Activated CD4-positive, alpha-beta memory T cell treated with anti-CD3 and anti-CD28 coated beads for 36 hours (primary cell): ENCODE measurements at places on chromosomes 5 and 9. TPM values are rescaled to one million over a fixed set of nuclear protein-coding genes. Genes with fewer than 3 reads are reported as not detected.

DNA sequence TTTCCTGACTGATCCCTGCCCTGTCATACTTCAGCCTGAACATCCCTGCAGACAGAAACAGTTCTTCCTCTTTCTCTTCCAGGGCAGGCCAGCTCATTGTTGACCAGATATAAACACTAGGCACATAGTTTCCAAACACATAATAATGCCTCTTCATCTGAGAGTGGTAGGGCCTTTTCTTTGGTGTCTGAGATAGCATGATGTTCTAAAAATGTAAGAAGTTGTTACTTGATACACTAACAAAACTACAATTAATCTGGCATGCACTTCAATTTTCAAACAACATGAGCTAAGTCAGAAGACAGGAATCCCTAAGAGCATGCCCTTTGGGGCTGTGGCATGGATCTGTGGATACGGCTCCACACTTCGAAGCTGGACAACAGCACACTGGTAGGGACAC lies 246.6 kb downstream of the SPOCK1 start:
- peaks cover 3% of the 10 kb centered on the region for H3K27me3 ChIP-seq
- DNase-seq: no peak
- no peaks in the 10 kb centered on the region for H3K36me3 ChIP-seq
- H3K4me3 ChIP-seq: no peak overlapping the region
- H3K27ac ChIP-seq: no peak overlapping the region
- no peaks in the 10 kb centered on the region for H3K4me1 ChIP-seq

DNA sequence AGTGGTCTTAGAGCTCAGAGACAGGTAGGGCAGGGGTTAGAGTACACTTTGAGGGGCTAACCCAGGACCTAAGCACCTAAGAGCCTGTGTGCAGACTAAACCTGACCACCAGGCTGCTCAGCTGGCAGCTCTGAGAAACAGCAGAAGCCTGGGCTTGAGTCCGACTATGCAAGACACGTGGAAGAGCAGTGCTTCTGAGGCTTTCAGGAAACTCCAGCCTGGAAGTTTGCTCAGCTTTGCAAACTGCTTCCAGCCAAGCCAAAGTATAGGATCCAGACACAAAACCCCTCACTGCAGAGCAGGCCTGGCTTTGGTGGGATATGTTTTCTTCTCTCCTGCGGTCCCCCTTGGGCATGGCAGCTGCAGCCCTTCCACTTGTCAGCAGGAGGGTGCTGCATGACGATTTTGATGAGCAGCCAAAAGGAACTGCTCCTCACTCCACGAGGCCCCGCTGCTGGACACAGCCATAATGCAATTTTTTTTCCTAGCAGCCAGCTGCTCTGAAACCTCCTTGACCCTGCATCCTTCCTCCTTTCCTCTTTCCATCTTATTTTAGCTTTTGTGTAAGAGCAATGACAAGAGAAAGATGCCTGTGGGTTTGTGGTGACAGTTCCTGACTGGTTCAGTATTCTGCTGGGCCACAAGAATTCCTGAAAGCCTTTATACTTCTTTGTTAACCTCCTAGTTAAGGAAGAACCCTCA lies 123.1 kb downstream of the LIFR start:
- no peaks in the 10 kb centered on the region for H3K4me1 ChIP-seq
- H3K36me3 ChIP-seq: no peaks in the 10 kb centered on the region
- no peak for DNase-seq
- no peak overlapping the region for H3K4me3 ChIP-seq

- no peak for DNase-seq
- no peaks in the 10 kb centered on the region for H3K4me1 ChIP-seq
- no peak overlapping the region for H3K4me3 ChIP-seq
- no peak overlapping the region for H3K27ac ChIP-seq
- no peaks in the 10 kb centered on the region for H3K36me3 ChIP-seq
- H3K27me3 ChIP-seq: no peaks in the 10 kb centered on the region
Observed at GRCh38 chr5:33715661-33716060, 176.1 kb downstream of the ADAMTS12 start.

- H3K4me3 ChIP-seq: no peak overlapping the region
- H3K4me1 ChIP-seq: no peaks in the 10 kb centered on the region
- peaks cover 24% of the 10 kb centered on the region for H3K27me3 ChIP-seq
- no peak for DNase-seq
- no peak overlapping the region for H3K27ac ChIP-seq
- no peaks in the 10 kb centered on the region for H3K36me3 ChIP-seq
Observed at GRCh38 chr5:176847726-176848290, 37.4 kb downstream of the UNC5A start.

GRCh38 chr9:78472111-78472510 lies 175.2 kb downstream of the PSAT1 start:
- DNase-seq: no peak
- peaks cover 6% of the 10 kb centered on the region for H3K27me3 ChIP-seq
- no peak overlapping the region for H3K4me3 ChIP-seq
- no peak overlapping the region for H3K27ac ChIP-seq
- no peaks in the 10 kb centered on the region for H3K36me3 ChIP-seq

DNA sequence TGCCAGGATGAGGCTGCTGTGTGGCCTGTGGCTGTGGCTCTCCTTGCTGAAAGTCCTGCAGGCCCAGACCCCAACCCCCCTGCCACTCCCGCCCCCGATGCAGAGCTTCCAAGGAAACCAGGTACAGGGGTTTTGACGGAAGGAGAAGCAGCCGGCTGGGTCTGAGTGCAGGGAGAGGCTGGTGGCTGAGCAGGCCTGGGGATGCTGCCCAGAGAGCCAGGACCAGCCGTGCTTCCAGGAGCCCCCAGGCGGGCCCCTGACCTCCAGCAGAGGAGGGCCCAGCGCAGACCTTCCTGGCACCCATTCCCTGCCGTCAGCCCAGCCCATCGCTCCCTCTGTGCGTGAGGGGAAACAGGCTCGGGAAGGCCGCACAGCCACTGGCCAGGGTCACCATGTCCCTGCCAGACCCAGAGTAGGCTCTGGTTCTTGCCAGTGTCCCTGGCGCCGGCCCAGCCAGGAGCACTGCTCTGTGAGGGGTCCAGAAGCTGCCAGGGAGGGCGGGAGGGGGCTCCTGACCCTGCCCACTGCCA lies 313 bp downstream of the LCN12 start:
- peaks cover 2% of the 10 kb centered on the region for H3K4me1 ChIP-seq
- no peak for DNase-seq
- H3K27me3 ChIP-seq: no peaks in the 10 kb centered on the region

Gene ANKRD34B
- not detected for total RNA-seq
